ENCODE measurements at places on chromosomes 4 and X. TPM values are rescaled to one million over a fixed set of nuclear protein-coding genes. Genes with fewer than 3 reads are reported as not detected.

- no peak for DNase-seq
Observed at GRCh38 chr4:6478546-6479220, 6.3 kb upstream of the PPP2R2C start.

DNA sequence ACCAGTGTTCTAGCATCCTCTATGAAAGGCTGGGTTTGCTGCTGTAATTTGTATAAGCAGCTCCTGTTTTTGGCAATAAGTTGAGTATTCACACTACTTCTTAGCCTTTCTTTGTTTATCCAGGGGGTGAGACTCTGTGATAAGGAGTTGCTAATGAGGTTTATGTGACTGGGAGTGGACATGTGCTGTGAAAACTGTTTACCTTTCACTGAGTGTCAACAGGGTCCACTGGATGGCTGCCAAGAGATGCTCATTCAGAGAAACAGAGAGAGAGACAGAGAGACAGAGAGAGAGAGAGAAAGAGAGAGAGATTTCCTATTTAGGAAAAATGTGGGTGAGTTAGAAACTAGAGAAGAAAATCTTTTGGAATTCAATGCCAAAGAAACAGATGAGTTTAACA lies 233.9 kb downstream of the CHIC2 start:
- DNase-seq = no peak

DNA sequence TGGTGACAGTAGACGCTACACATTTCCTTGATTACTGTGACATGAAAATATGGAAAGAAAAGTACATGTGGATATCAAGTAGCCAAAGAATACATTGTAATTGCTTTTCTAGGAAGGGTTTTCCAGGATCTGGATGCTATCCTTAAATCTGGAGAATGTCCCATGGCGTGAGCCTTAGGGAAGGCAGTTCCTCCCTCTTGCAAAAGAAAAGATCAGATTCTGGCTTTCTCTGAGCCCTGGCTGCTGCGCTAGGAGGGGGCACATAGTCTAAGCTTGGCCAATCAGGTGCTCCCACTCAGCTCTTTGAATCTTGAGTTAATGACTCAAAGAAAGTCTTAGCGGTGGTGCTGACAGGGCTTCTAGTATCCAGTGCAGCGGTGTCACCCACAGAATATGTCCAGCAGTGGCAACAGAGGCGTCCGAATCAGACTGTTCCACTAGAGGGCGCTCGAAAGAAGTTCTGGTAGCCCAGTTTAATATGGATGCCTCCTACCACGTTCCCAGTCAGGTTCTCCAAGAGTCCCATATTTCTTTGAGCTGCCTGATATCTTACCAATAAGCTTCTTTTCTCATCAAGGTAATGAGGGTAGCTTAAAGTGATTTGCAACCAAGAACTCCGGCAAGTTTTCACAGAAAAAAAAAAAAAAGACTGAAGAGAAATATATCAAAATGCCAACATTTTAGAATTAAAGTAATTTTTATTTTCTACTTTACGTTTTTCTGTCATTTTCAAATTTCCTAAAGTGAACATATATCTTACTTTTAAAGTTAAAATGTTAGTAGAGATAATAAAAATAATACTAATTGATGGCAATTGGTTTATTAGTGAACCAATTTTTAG lies 213.4 kb upstream of the S100G start:
- DNase-seq = peak; percentile 75

DNA sequence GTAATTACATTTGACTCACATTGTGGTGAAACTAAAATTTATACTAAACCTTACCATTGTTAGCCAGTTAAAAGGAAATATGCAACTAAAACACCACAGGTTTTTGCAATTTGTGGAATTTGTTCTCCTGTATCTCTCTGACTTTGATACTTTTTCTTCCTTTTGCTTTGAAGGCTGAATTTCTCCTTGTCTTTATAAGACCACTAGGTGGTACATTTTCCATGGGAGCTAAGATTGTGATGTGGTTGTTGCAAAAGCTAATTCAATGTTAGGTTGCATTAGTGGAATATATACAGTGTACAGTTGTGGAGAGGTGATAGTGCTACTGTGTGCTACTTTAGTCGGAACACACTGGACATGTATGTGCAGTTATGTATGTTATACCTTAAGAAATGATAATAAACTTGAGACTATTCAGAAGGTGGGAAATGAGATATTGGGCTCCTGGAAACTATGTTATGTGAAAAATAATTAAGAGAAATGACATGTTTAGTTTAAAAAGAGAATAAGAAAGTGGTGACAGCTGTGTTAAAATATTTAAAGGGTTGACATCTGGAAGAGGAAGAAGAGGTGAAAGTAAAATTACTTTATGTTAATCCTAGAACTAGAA lies 70.3 kb downstream of the ARL9 start:
- peak; percentile 63 for DNase-seq

LARP1B gene
- total RNA-seq = 11.1 TPM

- no peak for DNase-seq
Observed at GRCh38 chr4:102402223-102402622, 56.9 kb upstream of the SLC39A8 start.

DNA sequence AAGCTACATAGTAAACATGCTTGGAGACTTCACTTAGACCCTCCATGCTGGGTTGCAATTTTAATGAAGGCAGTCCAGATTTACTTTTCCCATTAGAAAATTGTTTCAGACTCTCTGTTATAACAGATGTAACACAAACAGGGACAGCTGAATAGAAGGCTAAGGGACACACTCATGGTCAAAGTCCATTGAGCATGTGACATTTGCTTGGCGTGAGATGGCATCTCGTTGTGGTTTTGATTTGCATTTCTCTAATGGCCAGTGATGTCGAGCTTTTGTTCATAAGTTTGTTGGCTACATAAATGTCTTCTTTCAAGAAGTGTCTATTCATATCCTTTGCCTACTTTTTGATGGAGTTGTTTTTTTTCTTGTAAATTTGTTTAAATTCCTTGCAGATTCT lies 358.2 kb upstream of the CLNK start:
- no peak for DNase-seq

CCDC149 gene
- 7.0 TPM for total RNA-seq

LRPAP1 gene
- total RNA-seq = 114 TPM

DNA sequence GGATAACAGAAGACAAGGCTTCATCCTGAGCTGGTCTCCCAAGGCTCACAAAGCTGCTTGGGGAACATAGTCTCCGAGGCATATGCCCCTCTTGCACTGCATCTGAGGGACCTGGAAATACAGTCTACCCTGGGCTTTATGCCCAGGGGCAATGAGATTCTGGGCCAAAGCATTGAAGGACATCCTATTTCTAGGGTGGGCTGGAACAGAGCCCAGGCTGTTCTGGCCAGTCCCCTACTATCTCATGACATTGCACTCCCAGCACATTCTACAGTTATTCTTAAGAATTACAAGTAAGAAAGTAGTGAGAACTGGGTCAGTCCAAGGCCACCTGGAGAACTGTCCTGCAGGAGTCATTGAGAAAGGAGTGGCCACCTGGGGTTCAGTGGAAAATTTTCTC lies 107.6 kb downstream of the USP46 start:
- DNase-seq = no peak

DNA sequence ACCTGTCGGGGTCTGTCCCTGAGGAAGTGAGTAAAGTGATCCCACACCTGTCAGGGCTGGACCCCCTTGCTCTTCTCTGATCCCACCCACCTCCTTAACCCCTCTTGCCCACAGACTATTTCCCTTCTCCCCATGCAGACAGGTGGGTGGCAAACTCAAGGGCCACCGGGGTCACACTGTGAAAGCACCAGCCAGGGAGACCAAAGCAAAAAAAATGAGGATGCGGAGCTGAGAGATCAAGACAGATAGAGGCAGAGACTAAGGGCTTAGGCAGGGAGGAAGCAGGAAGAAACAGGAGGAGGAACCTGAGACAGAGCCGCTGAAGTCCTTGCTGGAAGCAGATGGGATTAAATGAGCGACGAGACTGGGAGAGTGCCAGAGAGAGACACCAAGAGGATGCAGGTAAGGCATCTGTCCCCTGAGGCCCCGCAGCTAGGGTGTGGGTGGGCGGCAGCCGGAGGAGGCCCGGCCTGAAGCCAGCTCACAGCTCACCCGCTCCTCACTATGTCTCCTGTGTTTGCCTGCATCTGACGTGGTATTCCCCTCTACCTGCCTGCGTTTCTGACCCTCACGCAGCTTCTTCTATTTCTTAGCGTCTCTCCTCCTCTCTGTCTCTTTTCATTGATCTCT lies 7.2 kb downstream of the TIMM17B start:
- DNase-seq = no peak

ALB gene
- not detected for total RNA-seq

GRCh38 chr4:1969928-1970723 lies 38.6 kb downstream of the NELFA start:
- DNase-seq = no peak

DNA sequence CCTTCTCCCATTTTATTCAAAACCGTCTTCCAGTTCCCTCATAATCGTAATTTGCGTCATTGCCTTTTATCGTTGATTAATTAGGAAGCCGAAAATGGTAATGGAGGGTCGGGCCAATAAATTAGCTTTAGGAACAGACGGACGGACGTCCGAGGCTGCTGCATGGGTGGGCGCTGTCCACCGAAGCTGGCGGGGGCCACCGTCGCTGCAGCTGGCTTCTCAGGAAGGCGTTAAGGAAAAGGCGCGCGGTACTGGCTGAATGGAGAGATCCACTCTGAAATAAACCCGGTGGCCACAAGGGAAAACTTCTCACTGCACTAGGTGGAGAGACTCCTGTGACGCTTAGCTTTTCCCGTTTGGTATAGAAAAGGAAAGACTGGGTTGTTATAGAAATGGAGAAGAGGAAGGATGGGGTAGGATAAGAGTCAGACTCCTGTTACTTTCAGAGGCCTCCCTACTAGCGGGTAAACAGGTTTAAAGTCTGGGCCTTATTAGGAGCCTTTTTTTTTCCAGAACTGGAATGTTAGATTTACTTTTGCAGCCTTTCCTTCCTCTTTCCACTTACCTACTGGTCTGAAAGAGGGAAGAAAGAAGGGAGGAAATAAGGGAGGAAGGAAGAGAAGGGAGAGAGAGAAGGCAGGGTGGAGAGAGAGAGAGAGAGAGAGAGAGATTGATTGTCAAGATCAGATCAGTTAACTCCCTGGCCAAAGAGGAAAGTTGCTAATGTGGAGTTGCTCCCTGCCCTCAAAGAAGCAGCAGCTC lies 11.3 kb upstream of the PRDM8 start:
- DNase-seq = peak; percentile 35

- DNase-seq = no peak
Observed at GRCh38 chr4:10535912-10536311, 78.7 kb upstream of the ZNF518B start.

- no peak for DNase-seq
Observed at GRCh38 chrX:79409657-79410056, 42.5 kb upstream of the ITM2A start.

PAGE2 gene
- not detected for total RNA-seq

HAND2 gene
- 0.56 TPM for total RNA-seq

DNA sequence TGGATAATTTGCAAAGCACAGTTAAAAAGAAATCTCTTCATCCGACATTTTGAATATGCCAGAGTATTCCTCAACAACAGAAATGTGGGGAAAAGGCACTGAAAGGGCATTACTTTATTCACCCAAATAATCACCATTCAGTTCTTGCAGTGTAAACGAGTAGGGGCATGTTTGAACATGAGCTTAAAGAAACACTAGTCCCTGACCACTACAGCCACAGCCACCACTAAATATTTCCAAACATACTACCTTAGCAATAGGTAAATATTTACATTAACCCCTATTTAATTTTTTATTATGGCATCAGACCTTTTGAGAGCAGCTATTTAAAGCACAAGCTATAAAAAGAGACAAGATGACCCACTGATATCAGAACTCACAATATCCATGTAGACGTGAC lies 27.6 kb downstream of the MCF2 start:
- no peak for DNase-seq

DNA sequence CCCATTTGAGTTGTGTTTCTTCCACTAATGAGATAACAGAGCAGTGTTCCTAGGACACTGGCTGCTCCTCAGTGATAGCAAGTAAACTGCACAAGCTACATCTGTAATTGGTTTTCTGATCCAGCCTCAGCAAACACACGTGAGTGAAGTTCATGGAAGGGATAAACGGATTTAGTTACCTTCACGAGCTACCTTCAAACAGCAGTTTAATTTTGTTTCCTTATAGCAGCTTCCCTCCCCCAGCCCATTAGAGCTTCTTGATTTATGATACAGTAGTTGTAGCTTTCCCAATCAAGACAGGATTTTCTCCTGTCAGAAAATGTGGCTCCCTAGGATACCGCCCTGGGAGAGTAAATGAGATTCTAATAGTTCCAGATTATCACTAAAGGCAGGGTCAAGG lies 634.2 kb upstream of the FAT1 start:
- DNase-seq = no peak

- peak; percentile 66 for DNase-seq
Observed at GRCh38 chr4:183471946-183472708, 27.7 kb downstream of the CDKN2AIP start.

- peak; percentile 6 for DNase-seq
Observed at GRCh38 chr4:61200187-61200915, at the start of gene ADGRL3. Gene ADGRL3 (plus strand): TSS chr4:61200326.

- peak; percentile 18 for DNase-seq
Observed at GRCh38 chr4:40622913-40623312, 6.8 kb downstream of the RBM47 start.

ZNF518B gene
- 56.8 TPM for total RNA-seq

DNA sequence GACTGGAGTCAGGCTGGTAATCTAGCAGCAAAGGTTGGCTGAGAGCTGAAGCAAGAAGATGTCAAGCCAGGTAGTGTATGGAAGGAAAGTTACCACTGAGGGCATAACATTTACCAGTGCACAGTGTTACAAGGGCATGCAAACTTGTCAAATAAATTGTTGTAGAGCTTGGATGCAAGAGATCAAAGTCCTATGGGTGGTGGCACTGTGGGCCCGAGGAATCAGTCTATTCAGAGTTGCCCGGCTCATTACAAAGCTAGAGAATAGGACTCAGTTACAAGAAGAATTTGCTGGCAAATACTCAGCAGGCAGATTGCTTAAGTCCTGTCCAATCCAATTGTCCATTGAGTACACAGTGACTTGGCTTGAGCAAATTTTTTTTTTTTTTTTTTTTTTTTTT lies 2043.8 kb downstream of the ARAP2 start:
- no peak for DNase-seq

DNA sequence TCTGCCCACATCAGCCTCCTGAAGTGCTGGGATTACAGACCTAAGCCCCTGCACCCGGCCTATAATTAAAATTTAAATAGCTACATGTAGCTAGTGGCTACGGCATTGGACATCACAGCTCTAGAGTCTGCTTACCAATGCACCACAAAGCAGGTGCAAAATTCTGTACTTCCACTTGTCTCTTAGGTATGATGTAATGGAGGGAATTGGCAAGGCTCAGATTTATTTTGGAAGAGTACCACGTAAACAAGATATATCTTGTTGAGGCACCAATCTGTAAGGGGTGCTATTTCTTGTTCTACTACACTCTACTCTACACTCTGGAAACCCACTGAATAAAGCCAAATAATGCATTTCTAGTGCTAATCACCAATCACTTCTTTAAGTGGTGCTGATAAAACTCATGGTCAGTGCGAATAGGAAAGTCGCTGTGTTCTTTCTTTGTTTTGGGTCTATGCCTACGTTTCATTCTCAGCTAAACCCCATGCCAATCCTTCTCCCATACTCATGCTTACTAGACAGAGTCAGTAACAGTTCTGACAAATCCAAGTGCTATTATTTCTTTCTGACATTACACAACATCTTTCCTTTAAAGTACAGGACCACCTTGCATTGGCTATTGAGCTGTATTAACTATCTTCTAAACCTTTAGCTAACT lies 92.3 kb downstream of the GC start:
- no peak for DNase-seq

Data from IMR-90 (cell line).